ENCODE measurements at places on chromosomes 7 and 10.

- DNase-seq = no peak
These were observed 118.4 kb downstream of the PLPP4 start for GRCh38 chr10:120575411-120575810.

GRCh38 chr10:113626809-113627355 is 37.0 kb downstream of the NRAP start:
- no peak for DNase-seq

- DNase-seq = no peak
These were observed 165.5 kb downstream of the NOC3L start for GRCh38 chr10:94197241-94197640.

DNA sequence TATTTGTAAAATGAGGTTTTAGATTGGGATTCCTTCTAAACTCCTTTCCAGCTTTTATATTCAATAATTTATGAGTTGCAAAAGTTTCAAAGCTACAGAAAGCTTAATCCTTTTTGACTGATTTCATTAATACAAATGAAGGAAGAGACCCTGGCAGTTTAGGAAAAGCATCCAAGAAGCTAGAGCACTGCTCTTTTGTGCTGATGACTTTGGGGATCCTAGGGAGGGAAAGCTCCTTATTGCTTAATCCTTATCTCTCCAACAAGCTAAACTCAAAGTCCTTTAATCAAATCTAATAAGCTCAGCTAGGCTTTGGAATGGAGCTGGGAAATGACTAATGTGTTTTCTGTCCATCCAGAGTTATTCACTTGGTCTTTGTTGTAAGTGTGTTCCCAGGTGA is 285.4 kb downstream of the ACTR3B start:
- DNase-seq = no peak

DNA sequence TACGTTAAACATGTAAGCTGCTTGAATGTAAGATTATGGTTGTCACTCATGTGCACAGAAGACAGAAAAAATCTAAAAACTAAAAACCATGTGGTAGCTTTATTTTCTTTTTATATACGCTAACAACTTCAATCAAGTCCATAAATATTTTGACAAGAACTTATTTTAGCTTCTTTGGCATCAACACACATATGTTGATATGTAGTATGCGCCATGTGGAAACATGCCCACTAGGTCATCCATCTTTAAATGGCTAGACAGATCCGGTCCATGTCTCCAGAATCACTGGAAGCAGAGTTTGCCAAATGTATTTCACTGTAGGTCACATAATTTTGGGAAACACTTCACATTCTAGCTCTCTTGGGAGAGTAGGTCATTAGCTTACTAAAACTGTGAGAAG is 261.5 kb upstream of the IMMP2L start:
- no peak for DNase-seq

DNA sequence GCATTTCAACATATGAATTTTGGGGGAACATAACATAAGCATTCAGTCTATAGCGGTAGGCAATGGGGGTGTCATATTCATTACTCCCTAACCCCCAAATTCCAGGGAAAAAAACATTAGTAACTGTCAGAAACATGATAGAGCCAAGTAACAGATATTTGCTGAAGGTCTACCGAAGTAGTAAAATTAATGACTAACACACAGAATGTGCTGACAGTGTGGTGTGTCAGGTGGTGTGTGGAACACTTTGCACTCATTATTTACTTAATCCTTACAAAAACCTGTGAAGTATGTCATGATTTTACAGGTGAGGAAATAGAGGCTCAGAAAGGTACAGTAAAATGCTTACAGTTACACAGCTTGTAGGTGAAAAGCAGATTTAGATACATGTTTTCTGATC is 85.4 kb upstream of the RHOBTB1 start:
- DNase-seq = no peak

DNA sequence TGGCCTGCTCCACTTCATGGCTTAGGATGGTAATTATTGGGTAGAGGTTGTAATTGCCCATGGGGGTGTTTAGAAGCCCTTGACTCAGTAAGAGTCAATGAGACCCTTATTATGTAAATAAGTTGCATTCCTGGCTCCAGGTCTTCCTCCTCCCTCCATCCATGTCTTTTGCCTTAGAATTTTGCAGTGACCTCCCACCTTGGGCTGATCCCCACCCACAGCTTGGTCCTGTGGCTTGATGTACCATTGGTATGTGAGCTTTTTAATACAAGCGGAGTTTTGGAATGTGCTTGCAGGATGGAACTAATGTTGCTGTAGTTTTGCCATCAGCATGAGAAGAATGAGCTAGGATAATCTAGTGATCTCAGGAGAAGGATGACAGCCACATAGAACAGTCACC is 73.2 kb upstream of the DGKI start:
- DNase-seq = no peak

DNA sequence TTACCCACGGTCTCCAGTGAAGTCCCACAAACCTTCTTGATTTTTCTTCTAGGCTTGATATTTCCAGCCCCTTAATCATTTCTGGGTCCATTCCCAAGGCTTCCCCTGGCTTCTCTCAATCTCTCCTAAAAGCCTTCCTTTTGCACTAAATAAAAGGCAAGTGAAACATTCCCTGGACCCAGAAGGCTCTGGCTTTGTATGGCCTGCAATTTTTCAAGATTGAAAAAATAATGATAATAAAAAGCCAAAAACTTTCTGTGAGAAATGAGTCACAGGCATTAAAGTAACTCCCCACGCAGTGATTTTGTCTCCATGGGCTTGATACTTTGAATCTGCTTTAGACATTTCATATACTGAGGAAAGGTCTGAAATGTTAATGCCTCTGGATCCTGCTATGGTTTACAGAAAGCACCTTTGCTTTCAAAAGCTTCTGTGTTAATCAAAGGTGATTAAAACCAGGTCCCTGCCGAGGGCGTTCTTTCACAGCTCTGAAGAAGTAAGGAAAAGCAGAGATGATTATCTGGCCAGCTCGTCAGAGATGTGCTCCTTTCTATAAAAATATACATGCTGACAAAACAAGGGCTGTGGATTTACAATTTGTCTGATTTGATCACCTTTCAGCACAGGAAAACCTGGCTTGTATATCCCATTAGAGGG is 118.9 kb upstream of the TMEM72 start:
- no peak for DNase-seq

DNA sequence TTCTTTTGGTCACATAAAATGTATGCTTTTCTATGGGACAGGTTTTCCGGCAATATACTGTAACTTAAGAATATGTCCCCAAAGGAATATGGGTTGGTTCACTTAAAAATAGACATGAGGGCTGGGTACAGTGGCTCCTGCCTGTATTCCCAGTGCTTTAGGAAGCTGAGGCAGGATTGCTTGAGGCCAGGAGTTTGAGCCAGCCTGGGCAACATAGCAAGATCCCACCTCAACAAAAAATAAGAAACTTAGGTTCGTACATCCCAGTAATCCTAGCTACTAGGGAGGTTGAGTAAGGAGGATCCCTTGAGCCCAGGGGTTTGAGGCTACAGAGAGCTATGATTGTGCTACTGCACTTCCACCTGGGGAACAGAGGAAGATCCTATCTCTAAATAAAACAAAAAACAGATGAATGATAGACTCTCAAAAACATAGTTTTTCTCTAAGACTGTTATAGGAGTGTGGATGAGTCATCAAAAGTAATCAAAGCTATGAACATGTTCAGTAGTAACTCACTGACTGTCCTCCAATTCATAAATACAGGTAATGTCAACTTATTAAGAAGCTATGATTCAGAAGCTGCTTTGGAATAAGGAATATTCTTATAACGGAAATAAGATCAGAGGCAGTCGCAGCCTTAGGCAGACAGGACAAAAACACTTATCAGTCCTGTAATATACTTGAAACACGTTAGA is 2.6 kb upstream of the SEC31B start:
- DNase-seq = no peak

DNA sequence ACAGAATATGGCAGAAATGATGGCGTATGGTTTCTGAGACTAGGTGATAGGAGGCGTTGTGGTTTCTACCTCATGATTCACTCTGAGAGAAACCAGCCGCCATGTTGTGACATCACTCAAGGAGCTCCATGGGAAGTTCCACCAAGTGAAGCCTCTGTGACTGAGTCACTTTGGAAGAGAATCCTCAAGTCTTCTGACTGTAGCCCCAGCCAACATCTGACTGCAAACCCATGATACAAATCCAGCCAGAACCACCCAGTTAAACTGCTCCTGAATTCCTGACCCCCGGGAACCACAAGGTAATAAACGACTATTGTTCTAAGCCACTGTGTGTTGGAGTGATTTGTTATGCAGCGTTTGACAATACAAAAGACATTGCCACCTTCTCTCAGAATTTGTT is 91.1 kb upstream of the CARD11 start:
- no peak for DNase-seq

GRCh38 chr7:28984631-28985030 is 26.5 kb upstream of the TRIL start:
- DNase-seq = no peak

DNA sequence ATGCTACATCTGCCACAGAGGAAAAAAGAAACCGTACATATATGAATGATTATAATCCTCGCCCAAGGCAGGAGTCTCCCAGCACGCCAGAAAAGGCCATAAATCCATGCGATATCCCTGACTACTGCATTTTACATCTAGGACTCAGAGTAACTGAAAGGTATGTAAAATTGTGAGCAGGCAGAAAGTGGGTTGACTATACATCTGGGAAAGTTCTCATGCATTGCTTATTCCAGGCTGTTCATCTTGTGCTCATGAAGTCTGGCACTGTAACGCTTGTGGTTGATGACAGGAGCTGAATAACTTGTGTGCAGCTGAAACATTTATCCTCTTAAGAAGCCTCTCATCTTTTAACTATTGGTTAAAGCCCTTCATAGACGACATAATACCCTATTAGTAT is 193.4 kb upstream of the STEAP4 start:
- no peak for DNase-seq

- no peak for DNase-seq
These were observed 55.4 kb upstream of the KIAA1217 start for GRCh38 chr10:24153537-24153936.

DNA sequence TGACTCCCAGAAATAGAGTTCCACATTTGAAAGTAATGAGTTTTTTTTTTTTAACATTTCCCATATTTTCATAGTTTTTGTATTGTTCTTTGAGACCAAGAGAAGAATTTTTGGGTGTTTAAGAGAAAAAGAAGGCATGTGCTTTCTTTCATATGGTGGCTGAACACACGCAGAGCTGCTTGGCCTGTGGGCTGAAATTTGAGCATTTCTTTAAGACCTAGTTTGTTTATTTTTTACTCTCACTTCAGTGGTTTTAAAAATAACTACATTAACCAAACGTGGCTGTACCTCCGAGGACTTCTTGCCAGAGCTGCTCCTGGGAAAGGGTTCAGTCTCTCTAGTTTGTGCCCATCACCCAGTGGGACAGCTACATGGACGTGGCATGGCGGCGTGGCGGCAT is 58.3 kb downstream of the INPP5A start:
- no peak for DNase-seq

DNA sequence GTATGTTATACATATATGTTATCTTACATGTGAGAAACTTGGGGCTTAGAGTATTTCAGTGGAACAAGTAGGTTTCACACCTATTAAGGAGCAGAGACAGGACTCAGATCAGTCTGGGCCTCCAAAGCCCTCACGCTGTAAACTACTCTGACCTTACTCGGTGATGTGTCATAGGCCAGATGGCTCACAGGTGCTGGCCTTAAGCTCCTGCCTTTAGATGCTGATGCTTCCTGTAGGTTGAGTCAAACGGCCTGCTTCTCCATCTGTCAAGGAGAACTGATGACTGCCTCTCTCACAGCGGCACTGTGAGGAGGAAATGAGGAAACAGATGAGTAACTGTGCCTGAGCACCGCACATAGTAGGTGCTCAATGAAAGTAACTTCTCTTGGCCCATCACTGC is 312.6 kb upstream of the COBL start:
- DNase-seq = no peak
